ENCODE measurements at places on chromosomes 12 and 14. TPM values are rescaled to one million over a fixed set of nuclear protein-coding genes. Genes with fewer than 3 reads are reported as not detected.
A peak's percentile ranks its signal among the peaks of the same experiment; 100 is the strongest.

Gene SCN8A
- total RNA-seq: 4.9 TPM

Gene ZNF384
- 51.4 TPM for total RNA-seq

Gene CCDC177
- not detected for total RNA-seq

Gene SDR9C7
- not detected for total RNA-seq

Gene TESPA1
- 1.8 TPM for total RNA-seq

Gene ITPK1
- total RNA-seq: 142 TPM

Gene ADAM21
- total RNA-seq: not detected

Gene PPP4R3A
- total RNA-seq: 84.3 TPM

Gene SLC5A8
- 0.15 TPM for total RNA-seq

DNA sequence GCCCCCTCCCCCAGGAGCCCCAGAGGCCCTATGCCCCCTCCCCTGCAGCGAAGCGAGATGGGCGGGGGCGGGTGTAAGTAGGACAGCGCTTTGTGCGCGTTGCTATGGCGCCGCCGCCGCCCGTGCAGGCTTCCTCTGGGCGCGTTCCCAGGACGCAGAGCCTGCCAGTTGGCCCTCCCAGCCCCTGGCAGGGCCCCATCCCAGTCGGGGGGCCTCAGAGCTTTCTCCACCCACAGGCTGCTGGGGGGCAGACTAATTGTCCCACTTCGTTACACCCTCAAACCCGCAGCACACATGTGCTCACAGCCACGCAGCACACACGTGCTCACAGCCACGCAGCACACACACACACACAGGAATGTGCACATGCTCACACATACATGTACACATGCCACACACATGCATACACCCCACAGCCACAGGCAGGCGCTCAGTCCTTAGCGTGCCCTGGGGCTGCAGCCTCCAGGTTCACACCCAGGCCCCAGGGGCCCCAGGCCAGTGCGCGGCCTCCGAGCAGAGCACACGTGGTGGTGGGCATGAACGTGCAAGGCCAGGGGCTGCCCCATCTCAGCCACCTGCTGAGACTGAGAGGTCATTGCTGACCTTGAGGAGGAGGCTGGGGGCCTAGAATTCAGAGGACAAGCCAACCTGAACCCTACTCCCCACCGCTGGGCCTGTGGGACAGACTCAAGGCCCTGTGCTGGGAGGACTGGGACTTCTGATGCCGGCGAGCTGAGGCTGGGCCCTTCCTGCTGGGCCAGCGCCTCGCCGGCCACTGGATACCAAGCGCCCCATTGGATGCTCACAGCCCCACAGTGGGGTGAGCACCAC is 15.6 kb downstream of the TRMT61A start:
- DNase-seq: peak; percentile 63

DNA sequence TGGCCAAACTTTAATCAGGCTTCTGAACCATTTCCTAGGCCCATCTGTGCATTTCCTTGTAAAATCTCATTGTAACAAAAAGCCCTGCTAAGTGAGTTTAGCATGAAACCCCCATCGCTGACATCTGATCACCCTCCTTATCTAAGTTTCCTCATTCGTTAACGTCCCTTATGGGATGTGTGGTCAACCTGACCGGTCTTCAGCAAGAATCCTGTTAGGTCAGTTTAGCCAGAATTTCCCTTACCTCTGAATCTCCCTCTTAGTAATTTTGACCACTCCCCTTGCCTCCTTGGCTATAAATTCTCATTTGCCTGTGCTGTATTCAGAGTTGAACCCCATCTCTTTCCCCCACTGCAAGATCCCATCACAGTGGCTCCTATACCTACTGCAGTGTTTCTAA is 239.3 kb downstream of the RMST start:
- DNase-seq: no peak

- DNase-seq: no peak
Measured at GRCh38 chr12:102215992-102216691, 18.5 kb upstream of the PMCH start.

DNA sequence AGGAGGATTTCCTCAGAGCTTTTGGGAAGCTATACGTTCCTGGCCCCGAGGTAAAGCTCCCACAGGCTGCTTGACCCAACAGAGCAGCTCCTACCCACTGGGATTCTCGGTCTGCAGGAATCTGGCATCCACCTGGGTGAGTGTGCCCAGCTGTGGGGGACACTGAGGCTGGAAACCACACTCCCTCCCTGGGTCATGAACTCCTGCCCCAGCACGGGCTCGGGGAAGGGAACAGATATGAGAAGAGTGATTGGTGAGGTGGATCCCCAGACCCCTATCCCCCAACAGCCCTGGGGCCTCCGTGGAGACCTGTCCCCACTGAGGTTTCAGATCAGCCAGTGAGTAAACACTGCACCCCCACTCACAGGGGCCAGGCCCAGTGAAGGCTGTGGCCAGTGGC is 3.3 kb downstream of the FAIM2 start:
- no peak for DNase-seq

DNA sequence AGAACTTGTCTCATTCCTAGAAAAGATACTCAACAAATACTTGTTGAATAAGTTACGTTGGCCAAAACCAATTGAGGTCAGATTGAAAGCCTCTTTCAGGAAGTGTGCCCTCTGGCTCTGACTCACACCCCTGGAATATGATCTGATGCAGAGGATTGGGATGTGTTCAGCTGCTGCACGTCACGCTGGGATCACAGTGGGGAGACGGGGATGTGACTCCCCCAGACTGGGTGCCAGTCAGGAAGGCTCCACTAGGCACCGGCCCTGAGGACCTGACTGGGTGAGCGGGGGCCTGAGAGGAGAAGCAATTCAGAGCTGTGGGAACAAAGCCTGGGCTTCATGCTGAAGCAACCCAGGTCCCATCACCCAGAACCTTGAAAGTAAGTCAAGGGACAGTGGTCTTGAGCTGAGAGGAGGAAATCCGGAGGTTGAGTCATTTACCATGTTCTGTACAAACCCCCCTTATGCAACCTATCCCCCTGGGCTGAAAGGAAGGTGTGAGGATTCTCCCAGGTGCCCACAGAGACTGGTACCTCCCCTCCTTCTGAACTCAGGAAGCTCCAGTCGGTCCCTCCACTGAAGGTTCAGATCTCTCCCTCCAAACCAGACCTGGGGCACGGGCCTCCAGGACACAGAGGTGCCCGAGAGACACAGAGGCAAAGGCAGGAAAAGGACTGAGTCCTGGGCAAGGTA is 3.9 kb downstream of the CEBPE start:
- no peak for DNase-seq

DNA sequence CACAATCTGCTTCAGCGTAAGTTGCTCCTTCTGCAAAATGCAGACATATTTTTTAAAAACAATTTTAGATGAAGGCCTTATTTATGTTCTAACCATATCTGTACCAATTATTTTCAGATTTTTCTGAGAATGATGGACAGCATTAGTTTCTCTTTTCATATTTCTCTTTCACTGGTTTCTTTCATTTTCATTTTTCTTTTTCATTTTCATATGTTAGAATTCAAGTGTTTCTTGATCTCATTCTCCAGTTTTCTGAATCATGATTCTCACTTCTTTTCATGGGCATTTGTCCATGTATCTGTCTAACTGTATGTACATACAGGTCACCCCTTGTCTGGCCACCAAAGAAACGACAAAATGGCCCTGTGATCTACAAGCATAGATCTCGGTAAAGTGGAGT is 346.6 kb downstream of the NAV3 start:
- no peak for DNase-seq

DNA sequence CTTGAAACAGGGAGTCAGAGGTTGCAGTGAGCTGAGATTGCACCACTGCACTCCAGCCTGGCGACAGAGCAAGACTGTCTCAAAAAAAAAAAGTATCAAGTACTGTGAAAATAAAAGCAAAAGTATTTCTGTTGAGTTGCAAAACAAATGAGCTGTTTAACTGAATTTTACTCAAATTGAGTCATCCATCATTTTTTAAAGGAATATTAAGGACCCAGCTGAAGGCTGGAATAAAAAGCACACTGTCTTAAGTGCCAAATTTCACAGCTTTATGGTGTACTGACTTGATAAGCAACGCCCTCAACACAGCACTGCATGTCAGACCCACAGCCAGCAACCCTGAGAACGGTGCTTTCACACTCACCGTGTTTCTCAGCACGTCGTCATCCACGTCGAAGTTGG is 57.9 kb downstream of the AMN start:
- no peak for DNase-seq

DNA sequence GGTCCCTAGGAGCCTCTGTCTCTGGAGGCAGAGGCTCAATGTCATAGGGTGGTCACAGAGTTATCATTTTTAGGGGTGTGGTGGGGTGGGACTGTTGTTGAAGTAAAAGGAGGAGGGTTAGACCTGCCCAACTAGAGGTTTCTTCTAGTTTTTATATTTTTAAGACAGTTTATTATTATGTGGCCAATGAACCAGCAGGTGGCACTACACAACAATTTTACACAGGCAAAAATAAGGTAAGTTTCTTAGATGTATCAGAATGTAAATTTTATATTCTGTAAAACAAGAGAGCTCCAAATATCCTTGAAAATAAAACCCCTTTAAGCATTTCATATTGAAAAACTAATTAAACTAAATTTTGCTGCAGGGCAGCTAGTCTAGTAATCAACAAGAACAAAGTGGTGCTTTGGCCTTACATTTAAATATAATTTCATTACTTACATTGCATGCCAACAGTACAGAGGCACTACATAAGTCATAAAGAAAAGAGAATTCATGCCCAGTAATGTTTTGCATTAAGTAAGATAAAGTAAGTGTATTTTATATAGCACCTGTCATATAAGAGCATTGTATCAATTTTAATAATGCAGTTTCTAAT is 22.2 kb upstream of the OVCH1 start:
- DNase-seq: peak; percentile 13

- peak; percentile 87 for DNase-seq
Measured at GRCh38 chr14:24367514-24368211, at the start of gene NFATC4. NFATC4 (plus strand) TSS chr14:24368184; CDS start chr14:24368341, 157 bp downstream.

- DNase-seq: no peak
Measured at GRCh38 chr12:73125148-73125547, 853.0 kb downstream of the TRHDE start.

- DNase-seq: no peak
Measured at GRCh38 chr14:56300495-56300894, 182.3 kb downstream of the PELI2 start.

- DNase-seq: no peak
Measured at GRCh38 chr12:19694627-19695026, 255.3 kb downstream of the AEBP2 start.

DNA sequence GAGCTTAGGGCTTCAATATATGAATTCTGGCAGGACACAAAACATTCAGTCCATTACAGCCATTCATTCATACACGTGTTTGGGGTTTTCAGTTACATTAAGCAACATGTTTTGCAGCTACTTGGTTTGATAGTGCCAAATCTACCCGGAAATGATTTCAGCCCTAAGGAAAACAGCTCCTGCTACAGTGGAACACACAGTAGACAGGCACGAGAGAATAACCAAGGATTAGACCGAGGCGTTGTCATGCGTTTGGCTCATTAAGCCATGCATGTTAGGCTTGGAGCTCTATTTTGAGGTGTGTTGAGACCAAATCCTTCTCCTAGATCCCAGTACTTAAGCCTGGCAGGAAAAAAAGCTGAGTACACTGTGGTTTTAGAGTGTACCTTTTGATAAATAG is 177.4 kb downstream of the PRKCH start:
- DNase-seq: no peak

- DNase-seq: no peak
Measured at GRCh38 chr12:51953089-51953488, 1.6 kb downstream of the ACVR1B start.

- DNase-seq: no peak
Measured at GRCh38 chr12:87820524-87821202, 208.5 kb downstream of the C12orf50 start.

GRCh38 chr14:101120641-101121507 is 217.4 kb upstream of the RTL1 start:
- no peak for DNase-seq

Measured in left colon (tissue), 2 donors.